ENCODE measurements at places on chromosomes 2 and 18.

DNA sequence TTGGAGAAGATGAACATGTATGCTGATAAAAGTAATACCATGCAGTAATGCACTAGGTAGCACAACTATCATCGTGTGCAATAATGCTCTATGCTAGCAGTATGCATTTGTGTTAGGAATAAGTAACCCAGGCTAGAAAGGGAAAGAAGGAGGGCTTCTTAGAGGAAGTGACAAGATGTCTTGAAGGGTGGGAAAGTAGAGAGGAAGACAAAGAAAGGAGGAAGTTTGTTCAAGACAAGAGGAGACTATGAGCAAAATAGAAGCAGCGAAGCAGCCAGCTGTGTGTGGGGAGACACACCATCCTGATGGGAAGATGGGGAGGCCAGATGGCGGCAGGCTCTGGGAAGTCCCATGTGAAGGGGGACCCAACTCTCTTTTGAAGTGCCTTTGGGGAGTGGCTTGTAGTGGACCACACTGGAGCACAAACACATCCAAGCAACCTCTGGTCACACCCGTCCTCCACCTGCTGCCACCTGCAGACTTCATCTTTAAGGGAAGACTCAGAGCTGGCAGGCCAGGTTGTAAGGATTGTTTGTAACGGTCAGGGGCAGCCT lies 39.9 kb upstream of the INHBB start:
- no peak for DNase-seq

DNA sequence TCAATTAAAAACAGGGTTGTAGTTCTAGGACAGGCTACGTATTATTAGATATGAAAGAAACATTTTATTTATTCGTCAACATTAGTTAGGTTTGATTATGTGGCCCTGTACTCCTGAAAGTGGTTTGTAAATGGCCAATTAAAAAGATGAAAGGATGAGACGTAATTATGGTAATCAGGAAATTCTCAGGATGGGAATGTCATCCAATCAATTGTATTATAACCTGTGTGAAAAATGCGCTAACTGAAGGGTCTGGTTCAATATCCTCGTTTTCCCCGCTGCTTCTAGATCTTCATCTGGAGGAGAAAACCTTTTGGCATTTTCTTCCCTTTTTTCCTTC lies 5.6 kb upstream of the C18orf32 start:
- DNase-seq = no peak

- DNase-seq = no peak
Measured at GRCh38 chr2:108946442-108946841, 42.6 kb downstream of the EDAR start.

DNA sequence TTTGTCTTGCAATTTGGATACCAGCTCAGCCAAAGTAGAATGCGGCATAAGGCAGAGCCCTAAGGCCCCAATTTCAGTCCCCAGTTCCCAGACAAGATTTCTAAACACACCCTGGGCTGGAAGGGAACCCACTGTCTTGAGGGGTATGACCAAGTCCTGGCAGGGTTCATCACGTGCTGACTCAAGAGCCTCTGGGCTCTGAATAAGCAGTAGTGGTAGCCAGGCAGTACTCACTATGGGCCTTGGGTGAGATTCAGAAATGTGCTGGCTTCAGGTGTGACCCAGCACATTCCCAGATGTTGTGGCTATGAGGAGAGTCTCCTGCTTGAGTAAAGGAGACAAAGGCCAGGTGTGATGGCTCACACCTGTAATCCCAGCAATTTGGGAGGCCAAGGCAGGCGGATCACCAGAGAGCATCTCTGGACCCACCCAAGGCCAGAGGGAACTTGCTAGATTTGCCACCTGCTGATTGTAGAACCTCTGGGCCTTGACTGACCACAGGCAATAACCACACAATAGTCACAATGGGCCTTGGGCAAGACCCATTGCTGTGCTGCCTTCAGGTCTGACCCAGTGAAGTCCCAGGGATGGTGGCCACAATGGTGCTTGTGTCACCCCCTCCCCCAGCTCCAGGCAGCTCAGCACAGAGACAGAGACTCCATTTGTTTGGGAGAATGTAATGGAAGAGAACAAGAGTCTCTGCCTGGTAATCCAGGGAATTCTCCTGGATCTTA lies 74.9 kb downstream of the ATL2 start:
- DNase-seq = no peak

DNA sequence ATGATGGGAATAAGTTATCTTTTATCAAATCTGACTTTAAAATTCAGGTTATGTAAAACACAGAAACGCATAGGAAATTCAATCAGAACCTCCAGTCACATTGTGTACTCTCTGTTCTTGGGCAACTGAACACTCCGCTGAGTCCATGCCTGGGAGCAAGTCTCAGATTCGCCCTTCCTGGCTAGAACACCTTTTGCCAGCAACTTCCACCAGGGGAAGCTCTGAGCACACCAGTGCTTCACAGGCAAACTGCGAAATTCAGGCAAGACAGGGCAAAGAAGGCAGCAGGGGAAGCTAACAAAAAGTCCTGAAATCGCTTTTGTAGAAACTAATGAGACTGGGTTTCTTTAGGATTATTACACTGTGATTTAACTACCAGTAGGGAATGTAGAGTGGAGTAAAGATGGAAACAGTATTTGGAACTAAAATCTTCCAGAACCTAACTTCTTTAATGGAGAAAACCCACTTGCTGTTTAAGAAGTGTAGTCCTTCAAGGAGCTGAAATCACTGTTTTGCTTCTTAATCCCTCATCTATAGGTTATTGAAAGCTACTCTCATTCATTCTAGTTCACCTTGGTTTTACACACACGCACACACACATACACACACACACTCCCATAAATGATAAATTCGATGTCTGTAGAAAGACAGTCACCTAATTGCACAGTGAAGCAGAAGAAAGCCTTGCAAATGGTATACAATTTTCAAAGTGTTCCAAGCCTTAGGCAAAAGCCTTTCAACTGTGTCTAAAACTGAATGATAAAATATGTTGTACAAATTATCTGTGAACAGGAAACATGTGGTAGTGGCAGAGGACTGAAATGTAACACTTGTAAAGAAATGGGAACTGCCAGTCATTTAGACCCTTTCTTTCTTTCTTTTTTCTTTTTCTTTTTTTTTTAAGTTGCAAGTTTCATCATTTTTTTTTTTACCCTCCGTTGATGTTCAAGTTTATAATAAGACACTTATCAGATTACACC lies 214.5 kb downstream of the TMEM182 start:
- DNase-seq = no peak

DNA sequence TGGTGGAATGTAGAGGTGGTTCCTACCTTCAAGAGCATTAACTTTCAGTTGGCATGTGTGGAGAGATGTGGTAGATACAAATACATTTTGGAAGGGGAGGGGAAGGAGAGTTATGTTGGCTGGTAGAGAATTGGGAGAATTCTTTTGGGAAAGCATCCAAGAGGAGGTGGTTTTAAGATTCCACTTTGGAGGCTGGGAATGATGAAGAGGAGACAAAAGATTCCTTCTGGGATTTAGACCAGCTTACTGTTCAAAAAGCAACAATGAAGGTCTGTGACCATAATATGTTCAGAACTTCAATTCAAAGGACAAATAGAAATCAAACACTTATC lies 120.8 kb upstream of the FOSL2 start:
- DNase-seq = no peak

DNA sequence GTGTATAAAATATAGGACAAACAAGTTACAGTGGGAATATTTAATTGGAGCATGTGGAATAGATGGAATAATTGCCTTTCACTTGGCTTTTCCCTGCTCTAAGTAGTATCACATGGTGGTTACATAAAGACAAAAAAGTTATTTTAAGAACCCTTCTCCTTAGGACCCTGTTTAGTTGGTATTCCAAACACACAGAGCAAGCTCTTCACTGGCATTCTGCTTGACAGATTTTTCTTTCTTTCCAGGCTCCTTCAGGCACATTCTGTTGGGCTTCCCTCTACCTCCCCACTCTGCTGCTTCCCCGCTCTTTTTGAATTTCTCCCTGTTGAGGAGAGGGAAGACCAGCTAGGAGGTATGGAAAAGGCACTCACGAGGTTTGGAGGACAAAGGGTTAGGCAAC lies 29.0 kb upstream of the DARS1 start:
- DNase-seq = no peak

DNA sequence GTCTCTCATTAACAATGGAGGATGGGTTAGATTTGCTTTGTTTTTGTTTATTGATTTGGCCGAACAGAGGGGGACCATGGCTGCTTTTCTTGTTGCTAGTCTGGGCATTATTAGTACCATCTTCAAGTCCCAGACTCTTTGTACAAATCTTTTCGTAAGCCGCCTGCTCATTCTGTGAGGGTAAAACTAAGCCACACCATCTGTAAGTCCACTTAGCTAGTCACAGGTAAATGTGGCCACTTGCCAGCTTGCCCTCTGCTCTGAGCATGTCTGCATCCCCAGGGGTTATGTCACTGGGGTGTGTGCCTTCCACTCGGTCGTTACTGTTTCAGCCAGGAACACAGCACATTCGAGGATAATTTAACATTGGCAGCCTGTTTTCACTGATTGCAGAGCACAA lies 85.6 kb downstream of the SMIM21 start:
- no peak for DNase-seq

- DNase-seq = no peak
Measured at GRCh38 chr2:207503234-207503633, 26.5 kb upstream of the CREB1 start.

GRCh38 chr2:144824306-144825080 lies 304.6 kb upstream of the ZEB2 start:
- no peak for DNase-seq

Data from mucosa of gallbladder (tissue), 1 donor.